ENCODE measurements at places on chromosomes 3 and 15.

DNA sequence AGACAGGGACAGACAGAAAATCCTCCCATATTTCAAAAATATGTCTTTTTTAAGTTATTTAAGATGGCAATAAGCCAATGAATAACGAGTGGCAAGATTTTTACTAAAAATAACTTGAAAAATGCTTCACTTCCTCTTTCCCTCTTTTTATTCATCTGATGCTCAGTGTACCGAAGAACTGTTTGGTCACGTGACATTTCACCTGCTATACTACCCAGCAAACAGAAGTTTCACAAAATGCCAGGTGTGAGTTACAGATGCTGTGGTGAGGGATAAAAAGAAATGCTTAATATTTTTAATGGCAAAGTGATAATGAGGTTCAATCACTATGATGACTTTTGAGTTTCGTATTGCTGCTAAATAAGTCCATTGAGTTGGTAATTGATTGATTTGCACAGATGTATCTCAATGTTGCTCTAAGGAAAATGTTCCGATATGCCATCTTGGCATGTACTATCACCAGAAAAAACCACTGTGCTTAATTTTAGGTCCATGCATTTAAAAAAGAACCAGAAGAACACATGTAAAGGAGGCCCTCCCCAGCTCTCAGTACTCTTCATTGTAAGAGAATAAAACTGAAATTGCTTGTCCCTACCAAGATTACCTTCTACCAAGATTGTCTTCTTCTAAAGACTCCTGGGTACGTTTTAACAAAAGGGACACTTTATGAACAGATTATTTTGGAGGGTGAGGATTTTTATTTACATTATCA, 26.0 kb upstream of the SEC62 start:
- no peak for DNase-seq

DNA sequence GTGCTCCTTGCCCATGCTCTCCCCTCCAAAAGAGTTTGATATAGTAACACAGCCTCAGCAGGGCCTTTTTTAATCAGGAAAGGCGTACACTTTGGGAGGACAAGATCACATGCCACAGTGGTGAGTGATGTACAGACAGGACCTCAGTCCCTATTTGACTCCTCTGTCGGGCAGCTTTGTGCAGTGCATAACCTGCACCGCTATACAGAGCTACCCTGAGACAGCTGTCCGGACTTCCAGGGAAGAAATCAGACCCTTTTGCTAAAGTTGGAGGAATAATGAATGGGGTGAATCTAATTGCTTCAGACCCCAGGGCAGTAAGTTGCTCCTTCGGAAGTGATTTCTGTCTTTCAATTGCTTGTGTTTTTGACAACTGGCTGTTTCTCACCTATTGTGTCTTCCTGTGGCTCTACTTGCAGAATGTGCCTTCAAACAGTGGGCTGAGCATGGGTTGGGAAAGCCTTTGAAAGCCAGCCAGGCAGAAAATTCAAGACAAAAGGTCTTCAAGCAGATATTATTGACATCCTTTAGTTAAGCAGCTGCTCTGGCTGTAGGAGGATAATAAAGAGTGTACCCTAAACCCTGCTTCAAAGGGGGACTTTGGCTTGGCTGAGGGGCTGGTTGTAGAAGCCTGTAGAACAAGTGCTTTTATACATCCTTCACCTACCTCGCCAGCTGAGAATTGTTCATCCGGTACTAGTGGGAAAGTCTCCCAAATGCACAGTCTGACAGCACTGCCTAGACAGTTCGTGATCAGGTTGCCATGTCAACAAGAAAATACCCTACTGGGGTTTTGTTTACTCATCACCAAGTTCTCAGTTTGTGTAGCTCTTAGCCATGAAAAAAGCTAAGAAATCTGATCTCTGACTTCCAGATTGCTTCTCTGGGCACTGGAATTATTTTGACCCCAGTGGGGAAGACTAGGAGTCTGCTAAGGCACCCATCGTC, 35.1 kb downstream of the SNTN start:
- peak; percentile 25 for DNase-seq

- DNase-seq: no peak
Measured at GRCh38 chr3:38085311-38085942, 46.4 kb downstream of the DLEC1 start.

DNA sequence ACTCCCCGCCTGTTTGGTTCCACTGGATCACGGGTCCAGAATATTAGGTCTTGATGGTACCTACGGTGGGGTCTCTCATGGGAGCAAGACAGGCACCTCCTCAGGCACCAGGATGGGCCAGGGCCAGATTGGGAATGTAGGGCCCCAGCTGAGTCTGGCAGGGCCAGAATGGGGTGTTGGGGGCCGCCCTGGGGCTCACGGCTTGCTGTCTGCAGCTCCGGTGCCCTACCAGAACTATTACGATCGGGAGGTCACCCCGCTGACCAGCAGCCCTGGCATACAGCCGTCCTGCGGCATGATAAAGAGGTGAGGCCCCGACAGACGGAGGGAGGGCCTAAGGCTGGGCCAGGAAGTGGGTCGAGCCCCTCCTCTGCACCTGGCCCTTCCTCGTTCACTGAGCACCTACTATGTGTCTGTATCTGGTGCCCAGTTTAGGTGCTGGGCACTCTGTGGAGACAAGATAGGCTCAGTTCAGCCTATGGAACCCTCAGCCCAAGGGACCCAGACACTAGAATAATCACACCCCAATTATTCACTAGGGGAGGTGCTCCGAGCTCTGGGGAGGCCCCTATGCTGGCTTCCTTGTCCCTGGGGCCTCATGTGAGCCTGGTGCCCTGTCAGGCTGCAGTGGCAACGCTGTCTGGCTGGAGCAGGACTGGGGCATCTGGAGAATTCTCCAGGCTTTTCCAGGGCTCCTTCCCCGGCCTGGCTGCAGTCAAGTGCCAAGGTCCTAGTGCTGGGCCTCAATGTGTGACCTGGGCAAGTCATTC, 37.9 kb downstream of the PSTPIP1 start:
- no peak for DNase-seq

GRCh38 chr3:5891711-5892110, 704.2 kb downstream of the EDEM1 start:
- no peak for DNase-seq

DNA sequence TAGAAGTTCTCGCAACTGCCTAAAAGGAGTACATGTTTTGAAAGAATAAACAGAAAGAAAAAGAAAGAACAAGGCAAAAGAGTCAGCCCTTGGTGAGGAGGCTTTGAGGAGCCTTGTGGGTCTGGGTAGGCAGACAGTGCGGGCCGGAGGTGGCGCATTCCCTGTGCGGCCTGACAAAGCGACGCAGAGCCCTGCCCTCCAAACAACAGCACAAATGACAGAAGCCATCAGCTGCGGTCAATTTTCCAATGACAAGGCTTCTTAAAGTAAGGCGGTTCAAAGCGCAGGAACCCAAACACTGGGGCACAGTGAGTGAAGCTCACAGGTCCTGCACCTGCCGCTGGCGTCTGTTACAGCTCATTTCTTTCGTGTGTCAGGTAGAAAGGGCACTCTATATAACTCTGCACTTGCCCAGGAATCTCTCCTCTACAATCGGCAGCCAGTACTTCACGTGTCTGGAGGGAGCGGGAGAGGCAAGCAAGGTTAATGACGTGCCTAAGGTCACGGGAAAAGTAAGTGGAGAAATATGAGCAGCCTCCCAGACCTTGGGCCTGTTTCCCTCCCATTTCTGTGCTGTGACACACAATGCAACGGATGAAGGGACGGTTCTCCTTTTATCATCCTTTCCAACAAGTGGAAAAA, 178.1 kb downstream of the OPA1 start:
- DNase-seq: no peak

DNA sequence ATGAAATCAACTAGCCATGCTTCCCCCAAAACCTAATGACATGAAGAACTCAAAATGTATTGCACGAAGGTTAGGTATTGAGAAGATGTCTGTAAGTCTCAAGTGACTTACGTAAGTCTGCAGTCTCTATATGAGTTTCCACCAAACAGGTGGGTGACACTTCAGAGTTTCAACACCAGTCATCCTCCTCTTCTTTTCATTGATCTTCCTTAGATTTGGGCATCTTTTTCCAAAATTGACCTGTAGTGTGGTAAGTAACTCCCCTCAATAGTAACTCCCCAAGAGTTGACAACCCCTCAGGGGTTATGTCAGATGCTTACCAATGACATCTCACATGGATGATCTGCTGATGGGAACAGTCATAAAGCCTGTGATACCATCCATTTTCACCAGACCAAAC, 46.1 kb downstream of the GPR176 start:
- no peak for DNase-seq

DNA sequence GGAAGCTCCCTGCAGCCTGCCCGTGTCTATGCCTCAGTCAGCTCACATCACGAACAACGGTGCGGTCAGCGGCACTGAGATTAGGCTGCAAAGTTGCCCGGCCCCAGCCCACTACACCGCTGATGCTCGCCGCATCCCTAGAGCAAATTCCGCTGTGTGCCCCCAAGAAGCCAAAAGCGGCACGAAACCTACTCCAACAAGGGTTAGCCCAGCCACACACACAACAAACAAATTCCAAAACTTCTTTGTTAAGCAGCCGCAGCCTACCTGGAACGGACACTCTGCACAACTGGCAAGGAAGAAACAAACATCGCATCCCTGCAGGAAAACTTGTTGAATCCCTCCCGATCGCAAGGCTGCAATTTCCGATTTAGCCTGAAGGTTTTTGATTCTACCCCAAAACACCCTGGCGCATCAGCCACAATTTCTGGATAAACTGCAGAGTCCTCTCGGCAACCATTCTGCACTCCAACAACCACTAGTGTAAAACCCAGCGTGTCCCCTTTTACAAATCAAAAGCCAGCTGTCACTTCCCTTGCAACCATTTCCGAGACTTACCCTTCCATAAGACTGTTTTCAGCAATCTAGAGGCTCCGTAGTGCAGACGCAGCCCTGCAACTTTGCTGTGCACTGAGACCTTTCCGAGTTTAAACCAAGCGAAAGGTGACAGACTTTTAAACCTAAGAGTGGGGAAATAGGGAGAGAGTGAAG, 449 bp downstream of the ROBO1 start:
- DNase-seq: no peak

- peak; percentile 64 for DNase-seq
Measured at GRCh38 chr3:12758025-12758781, 856 bp downstream of the TMEM40 start.

GRCh38 chr15:91522605-91523332, 330.7 kb upstream of the SLCO3A1 start:
- DNase-seq: peak; percentile 74

DNA sequence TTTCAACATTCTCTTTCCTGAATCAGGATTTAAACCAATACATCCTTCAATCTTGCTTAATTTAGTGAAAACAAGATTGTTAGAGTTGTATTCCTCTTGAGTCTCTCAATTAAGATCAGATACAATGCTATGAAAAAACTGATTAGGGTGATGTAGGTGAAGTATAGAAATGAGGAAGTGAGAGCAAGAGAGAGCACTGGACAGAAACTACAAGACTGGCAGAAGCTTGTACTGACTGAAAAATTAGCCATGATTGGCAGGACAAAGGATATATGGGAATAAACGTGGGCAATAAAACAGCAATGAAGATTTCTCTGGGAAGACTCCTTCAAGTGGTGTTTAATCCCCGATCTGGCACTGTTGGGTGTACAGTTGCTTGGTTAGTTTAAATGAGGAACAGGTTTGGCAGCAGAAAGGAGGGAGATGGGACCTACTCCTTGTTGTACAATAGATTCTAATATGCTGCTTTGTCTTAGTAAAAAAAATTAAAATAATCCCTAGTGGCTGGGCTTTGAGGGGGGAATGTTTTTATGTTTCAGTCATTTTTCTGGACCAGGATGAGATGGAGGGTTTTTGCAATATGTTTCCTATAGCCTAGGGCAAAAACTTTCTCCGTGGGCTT, 252.7 kb downstream of the SLC9A9 start:
- DNase-seq: no peak

DNA sequence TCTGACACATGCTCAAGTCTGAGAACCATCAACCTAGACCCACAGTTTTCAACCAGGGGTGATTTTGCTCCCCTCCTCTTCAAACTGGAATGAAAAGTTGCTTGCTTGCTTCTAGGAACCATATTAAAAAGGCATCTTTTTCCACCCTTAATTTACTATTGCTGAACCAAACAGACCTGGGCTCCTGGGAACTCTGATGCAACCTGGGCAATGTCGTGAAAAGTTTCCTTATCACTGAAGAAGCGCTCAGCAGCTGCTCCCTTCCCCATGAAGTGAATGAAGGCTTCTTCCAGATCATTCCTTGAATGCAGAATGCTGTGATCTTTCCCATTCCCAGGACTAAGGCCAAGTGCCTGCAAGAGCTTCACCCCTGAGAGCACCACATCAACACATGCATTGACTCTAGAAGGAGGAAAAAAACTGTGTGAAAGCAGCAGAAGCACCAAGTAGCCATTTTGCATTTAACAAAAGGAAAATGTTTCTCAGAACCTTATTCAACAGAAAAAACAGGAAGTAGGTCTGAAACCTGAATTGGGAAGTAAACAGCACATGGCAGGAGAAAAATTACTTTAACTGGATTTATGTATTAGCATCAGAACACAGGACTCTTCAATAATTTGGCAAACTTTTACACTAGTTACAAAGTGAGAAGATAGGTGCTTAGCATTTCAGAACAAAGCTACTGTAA, 8.7 kb downstream of the ADPGK start:
- no peak for DNase-seq

- DNase-seq: peak; percentile 84
Measured at GRCh38 chr3:30752970-30753369, 141.5 kb downstream of the GADL1 start.

GRCh38 chr3:166444756-166445155, 607.5 kb upstream of the BCHE start:
- DNase-seq: no peak

DNA sequence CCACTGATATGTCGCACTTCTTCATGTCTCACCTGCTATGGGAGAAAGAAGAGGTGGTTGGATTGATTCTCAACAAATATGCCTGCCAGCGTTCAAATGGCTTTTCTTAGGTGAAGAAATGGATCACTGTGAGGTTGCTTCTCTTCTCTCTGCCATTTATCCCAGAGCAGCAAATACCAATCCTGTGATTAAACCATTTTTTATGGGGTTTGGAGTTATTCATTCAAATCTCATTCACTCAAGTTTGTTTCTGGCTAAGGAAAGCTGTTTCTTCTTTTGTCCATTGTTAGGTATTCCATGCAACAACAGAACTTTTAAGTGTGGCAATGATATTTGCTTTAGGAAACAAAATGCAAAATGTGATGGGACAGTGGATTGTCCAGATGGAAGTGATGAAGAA, 12.2 kb upstream of the C3orf52 start:
- DNase-seq: peak; percentile 27

- no peak for DNase-seq
Measured at GRCh38 chr3:127168271-127168670, 24.7 kb upstream of the PRR23E start.
